ENCODE measurements at places on chromosomes 11 and 22.
A peak's percentile ranks its signal among the peaks of the same experiment; 100 is the strongest.

GRCh38 chr22:39422721-39423120, 23.1 kb downstream of the TAB1 start:
- no peak for DNase-seq

GRCh38 chr11:31780078-31780477, 31.0 kb downstream of the PAX6 start:
- no peak for DNase-seq

DNA sequence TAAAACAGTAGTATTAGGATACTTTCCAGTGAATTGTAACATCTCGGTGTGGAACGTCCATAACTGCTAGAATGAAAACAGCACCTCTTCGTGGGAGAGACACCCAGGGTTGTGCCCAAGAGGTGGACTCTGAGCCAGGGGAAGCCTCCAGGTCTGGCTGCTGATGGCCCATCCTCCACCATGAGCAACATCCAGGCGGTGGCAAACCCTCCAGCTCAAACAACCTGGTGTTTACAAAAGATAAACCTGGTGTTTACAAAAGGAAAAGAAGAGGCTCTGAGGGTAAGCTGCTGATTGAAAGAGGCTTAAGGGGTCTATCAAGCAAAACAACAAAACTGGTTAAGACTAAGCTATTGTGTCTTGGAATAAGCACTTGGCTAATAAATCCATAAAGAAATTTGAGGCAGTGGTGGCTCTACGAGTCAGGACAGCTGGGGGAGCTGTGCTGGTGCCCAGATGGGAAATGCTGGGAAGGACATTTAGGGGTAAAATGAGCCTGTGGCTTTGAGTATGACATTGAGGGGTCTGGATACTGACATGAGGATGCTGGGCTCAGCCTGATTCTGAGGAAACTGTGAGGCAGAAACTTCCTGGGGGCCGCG, 909.0 kb downstream of the BRD1 start:
- no peak for DNase-seq

DNA sequence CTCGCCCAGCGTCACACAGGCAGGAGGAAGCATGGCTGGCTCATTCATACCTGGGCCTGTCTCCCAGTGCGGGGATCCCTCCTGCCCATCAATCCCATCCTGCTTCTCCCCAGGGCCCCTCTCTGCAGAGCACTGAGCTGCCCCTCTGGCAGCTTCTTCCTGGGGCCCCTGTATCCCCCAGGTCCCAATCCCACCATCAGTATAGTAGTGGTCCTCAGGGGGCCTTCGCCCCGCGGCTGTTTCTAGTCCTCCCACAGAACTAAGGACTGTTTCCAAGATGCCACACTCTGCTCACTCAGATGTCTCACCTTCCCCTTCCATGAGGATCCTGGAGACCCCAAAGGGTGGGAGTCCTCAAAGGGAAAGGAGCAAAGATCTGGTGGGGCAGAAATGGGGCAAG, 97.6 kb downstream of the PDE2A start:
- no peak for DNase-seq

GRCh38 chr11:19892387-19892786, 179.8 kb downstream of the NAV2 start:
- DNase-seq: no peak

- DNase-seq: no peak
These were observed 396.2 kb downstream of the NTM start for GRCh38 chr11:131766637-131767036.

DNA sequence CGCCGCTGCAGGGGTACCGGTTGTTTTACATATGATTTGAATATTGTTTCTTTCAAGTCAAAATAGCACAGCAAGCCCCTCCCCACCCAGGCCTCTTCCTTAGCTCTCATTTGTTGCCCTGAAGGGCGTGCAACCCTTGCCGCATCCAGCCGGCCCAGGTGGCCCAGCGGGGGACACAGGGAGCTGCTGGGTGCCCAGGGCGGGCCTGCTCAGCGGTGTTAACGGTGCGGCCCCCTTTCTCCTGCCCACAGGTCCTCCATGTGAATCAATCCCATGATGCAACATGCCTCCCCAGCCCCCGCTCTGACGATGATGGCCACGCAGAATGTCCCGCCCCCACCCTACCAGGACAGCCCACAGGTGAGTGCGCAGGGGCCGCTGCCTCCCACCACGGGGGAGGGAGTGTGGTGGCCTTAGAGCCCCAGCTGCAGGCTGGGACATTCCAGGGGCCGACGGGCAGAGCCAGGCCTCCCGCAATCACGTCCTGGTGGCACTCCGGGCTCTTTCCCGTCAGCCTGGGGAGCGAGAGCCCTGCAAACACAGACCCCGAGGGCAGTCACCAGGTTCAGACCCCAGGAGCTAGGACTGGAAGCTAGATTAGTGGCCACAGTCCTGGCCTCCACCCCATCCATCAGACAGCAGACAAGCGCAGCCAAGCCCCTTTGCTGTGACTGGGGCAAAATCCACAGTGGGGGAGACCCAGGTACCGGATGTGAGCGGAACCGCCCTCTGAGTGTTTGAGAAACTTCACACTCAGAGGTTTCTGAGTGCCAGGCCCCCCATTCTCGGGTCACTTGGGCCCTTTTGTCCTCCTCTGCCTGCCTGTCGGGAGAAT, 144.8 kb downstream of the FEZ1 start:
- DNase-seq: no peak

DNA sequence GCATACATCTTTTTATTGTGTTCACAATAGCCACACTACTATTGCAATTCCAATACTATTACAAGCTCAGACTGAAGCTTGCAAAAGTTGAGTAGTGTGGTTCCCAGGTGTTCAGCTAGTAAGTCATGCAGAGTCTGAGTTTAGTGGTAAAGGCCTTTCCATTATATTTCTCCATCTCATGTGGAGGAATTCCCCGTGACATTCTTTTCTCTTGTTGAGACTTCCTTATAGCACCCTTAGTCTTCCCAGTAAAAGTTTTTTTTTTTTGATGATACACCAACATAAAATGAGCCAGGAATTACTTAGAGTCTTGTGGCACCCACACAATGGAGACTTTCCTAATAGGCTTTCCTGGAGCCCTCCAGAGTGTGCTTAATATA, 110.8 kb downstream of the UVRAG start:
- no peak for DNase-seq

GRCh38 chr22:44364751-44365130, 52.0 kb upstream of the SHISAL1 start:
- DNase-seq: no peak

GRCh38 chr11:11022125-11022730, 164.4 kb upstream of the ZBED5 start:
- peak; percentile 18 for DNase-seq
